ENCODE measurements at places on chromosomes 12 and 14. TPM values are rescaled to one million over a fixed set of nuclear protein-coding genes. Genes with fewer than 3 reads are reported as not detected.
A peak's percentile ranks its signal among the peaks of the same experiment; 100 is the strongest.

B3GNT4 gene
- total RNA-seq, result 0.38 TPM

PMCH gene
- not detected for total RNA-seq

CLEC6A gene
- total RNA-seq, result not detected

TSHR gene
- not detected for total RNA-seq

CACNA2D4 gene
- total RNA-seq, result 0.28 TPM

ADGRD1 gene
- 1.7 TPM for total RNA-seq

GPRC5D gene
- not detected for total RNA-seq

RNASE7 gene
- total RNA-seq, result not detected

IAPP gene
- not detected for total RNA-seq

NID2 gene
- total RNA-seq, result 80.8 TPM

GRCh38 chr14:91754819-91755218 lies 22.9 kb upstream of the CATSPERB start:
- peaks cover 13% of the 10 kb centered on the region for H3K4me1 ChIP-seq
- H3K27ac ChIP-seq, result no peak overlapping the region
- H3K27me3 ChIP-seq, result peaks cover 2% of the 10 kb centered on the region
- H3K36me3 ChIP-seq, result no peaks in the 10 kb centered on the region

DNA sequence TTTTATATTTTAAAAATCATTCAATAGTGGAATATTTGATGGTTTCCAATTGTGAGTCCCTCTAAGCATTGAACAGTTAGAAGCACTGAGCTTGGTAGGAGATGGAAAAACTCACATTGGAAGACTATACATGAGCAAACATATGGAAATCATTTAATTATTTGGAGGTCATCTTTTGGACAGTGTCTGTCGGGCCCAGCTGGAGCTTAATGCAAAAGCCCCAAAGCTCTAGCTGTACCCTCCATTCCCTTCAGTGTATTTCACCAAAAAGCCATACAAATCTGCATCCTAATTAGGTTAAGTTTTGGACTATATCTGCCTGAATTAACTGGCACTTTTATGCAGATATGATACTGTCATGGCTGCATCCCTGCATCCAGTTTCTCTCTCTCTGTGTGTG lies 365.7 kb downstream of the FLRT2 start:
- peaks cover 6% of the 10 kb centered on the region for H3K4me1 ChIP-seq
- no peak overlapping the region for H3K4me3 ChIP-seq
- peaks cover 1% of the 10 kb centered on the region for H3K27me3 ChIP-seq
- DNase-seq, result no peak

DNA sequence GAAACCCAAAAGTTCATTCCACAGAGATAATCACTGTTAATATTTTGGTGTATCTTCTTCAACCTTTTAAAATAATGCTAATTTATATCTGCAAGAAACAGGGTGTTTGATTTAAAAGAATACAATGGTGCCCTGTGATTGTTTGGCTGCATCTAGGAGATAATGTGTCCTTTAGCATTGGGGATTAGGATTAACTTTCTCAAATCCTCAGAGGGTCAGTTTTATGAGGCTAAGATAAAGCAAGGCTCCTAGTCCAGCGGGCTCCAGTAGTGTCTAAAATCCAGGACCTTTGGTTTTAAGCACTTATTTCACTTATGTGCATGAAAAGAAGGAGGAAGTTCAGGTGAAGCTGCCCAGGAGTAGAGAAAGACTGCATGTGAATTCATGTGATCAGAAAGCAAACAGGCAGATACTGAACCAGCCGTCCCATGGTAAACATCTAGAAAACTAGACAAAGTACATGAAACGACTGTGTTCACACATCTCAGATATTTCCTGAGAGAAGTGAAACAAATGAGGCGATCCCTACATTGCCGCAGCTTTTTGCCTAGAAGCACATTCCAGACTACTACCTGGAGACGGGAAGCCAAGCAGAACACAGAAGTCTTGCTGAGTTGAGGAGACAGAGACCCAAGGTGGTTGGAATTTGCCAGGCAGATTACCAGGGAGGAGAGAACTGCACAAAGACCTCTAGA lies 129.1 kb upstream of the MAX start:
- H3K4me3 ChIP-seq, result no peak overlapping the region
- H3K36me3 ChIP-seq, result no peaks in the 10 kb centered on the region
- peaks cover 2% of the 10 kb centered on the region for H3K27me3 ChIP-seq
- no peak overlapping the region for H3K27ac ChIP-seq
- no peak for DNase-seq

DNA sequence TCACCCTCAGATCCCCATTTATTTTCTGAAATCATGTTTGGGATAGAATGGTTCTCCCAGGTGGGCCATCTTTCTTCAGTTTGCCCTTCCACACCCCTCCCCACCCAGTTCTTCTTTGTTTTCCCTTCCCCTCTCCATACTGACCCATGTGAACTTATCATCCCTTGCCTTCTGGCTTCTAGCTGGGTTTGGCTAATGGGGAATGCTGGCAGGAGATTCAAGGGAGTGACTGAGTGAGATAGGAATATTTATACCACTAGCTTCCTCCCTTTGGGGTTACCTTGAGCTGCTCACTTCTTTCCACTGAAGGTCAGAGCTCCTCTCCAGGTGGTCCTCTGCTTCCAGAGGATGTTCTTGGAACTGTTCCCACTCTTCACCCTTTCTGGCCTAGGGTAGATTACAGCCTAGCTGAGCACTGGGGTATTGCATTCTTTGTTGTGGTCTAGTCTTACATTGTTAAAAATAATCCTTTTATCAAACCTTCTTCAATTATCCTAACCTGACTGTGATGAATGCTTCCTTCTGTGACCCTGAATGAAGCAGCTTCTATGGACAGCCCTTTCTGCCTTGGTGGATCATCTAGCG lies 88.3 kb upstream of the ATP2B1 start:
- peaks cover 5% of the 10 kb centered on the region for H3K27me3 ChIP-seq
- no peak for DNase-seq
- no peaks in the 10 kb centered on the region for H3K36me3 ChIP-seq
- H3K4me3 ChIP-seq, result no peak overlapping the region

- no peaks in the 10 kb centered on the region for H3K27me3 ChIP-seq
- H3K36me3 ChIP-seq, result peaks cover 6% of the 10 kb centered on the region
- H3K4me3 ChIP-seq, result no peak overlapping the region
- H3K27ac ChIP-seq, result peak overlapping the region; percentile 30
- H3K4me1 ChIP-seq, result peaks cover 33% of the 10 kb centered on the region
Measured at GRCh38 chr12:96150442-96150841, 43.7 kb upstream of the ELK3 start.

- no peak for DNase-seq
- no peak overlapping the region for H3K27ac ChIP-seq
- H3K4me1 ChIP-seq, result no peaks in the 10 kb centered on the region
- no peak overlapping the region for H3K4me3 ChIP-seq
- H3K36me3 ChIP-seq, result no peaks in the 10 kb centered on the region
- H3K27me3 ChIP-seq, result no peaks in the 10 kb centered on the region
Measured at GRCh38 chr12:40055228-40055579, 50.7 kb downstream of the SLC2A13 start.

- no peaks in the 10 kb centered on the region for H3K27me3 ChIP-seq
- peaks cover 4% of the 10 kb centered on the region for H3K36me3 ChIP-seq
- no peak overlapping the region for H3K4me3 ChIP-seq
- no peak for DNase-seq
- H3K27ac ChIP-seq, result no peak overlapping the region
Measured at GRCh38 chr12:106855221-106855758, 80.8 kb downstream of the RIC8B start.

GRCh38 chr14:22896356-22896755 lies 13.3 kb downstream of the REM2 start:
- peaks cover 18% of the 10 kb centered on the region for H3K36me3 ChIP-seq
- no peaks in the 10 kb centered on the region for H3K27me3 ChIP-seq
- H3K4me3 ChIP-seq, result no peak overlapping the region
- no peak overlapping the region for H3K27ac ChIP-seq

DNA sequence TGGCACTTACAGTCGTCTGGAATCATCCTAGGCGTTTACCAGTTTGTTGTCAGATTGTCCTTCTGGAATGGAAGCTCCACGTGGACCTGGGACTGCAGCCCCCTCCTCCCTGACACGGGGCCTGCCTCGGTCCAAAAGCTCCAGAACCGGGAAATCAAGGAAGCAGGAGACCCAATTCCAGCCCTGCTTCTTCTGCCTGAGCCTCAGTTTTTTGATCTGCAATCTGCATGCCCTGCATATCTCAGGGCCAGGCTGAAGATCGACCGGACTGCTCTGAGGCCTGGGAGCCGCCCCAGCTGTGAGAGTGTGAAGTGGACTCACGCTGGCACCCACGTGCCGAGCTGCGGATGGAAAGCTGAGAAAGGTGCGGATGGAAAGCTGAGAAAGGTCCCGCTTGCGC lies 98.6 kb downstream of the SETD3 start:
- no peak overlapping the region for H3K4me3 ChIP-seq
- peaks cover 5% of the 10 kb centered on the region for H3K27me3 ChIP-seq
- no peak overlapping the region for H3K27ac ChIP-seq

GRCh38 chr12:131611416-131612091 lies 99.3 kb upstream of the SFSWAP start:
- H3K27ac ChIP-seq, result no peak overlapping the region
- H3K36me3 ChIP-seq, result no peaks in the 10 kb centered on the region
- no peak for DNase-seq
- H3K4me3 ChIP-seq, result no peak overlapping the region

DNA sequence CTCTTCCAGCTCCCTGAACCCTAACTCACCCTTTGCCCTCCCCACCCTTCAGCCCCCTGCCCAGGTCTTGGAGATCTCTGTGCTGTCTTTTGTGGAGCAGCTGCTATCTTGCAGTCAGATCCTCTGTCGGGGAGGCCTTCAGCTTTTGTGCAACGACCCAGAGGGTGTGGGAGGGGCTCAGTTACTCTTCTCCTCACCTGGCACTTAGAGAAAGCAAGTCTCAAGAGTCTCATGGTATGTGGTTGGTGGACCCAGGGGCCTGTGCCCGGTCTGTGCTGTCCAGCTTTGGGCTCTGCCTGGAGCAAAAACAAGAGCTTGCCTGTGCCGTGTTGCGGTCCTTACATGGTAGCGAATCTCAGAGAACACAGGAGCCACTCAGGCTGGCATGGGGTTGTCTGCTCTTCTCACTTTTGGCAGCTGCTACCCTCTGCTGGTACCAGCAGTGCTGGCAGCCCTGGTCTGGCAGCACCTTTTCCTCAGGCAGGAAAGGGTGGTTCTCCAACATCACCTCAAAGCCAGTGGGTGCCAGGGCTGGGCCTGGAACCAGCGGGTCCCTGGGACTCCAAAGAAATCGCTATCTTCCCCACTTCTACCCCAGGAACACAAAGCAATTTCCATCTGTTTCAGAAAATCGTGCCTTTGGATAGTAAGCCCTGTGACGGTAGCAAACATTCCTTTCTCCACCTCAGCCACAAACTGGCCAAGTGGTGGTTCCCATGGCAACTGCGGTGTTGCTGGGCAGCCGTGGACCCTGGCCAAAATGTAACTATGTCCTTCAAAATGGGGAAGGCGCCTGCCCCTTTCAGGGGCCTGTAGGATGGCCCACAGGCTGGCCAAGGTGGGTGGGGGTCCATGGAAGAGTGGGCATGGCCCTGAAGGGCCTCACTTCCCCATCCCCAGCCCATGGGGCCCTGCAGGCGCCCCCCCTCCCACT lies 90.0 kb downstream of the RIN3 start:
- H3K4me3 ChIP-seq, result no peak overlapping the region
- no peaks in the 10 kb centered on the region for H3K36me3 ChIP-seq
- DNase-seq, result no peak

DNA sequence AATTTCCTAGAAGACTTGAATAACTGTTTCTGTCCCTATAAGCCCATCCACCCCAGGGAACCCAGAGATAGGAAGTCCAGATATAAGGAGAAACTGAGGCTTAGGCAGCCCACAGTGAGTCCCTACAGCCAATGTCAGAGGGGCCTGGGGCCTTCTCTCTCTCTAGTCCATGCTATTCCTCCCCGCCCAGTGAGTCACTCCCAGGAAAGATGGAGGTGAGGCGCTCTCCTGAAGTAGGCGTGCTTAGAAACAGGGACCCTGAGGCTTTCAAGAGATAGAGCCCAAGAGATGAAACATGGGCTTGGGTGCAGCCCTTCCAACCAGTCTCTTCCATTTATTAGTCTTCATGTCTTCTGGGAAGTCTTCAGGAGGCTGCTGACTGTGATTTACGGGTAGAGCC lies 2.3 kb upstream of the SMUG1 start:
- peaks cover 21% of the 10 kb centered on the region for H3K27me3 ChIP-seq
- no peak for DNase-seq
- no peak overlapping the region for H3K27ac ChIP-seq
- no peaks in the 10 kb centered on the region for H3K4me1 ChIP-seq
- H3K36me3 ChIP-seq, result no peaks in the 10 kb centered on the region

DNA sequence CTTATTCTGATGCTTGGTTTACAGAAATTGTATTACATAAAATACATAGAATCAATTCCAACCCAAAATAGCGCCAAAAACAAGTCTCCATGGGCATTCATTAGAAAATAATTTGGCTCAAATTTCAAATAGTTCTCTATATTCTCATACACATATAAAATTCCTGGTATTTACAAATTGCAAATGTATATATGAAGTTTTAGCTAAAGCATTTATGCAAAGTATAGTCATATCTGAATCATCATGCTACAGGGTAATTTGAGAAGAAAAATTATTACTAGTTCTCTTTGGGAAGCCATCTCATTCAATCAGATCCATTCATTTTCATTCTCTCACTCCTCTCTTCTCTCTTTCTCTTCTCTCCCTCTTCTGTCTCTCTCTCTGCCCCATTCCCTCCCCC lies 257.8 kb downstream of the DPF3 start:
- H3K4me3 ChIP-seq, result no peak overlapping the region
- no peaks in the 10 kb centered on the region for H3K4me1 ChIP-seq
- peaks cover 4% of the 10 kb centered on the region for H3K36me3 ChIP-seq

- H3K4me3 ChIP-seq, result no peak overlapping the region
- no peaks in the 10 kb centered on the region for H3K27me3 ChIP-seq
- H3K4me1 ChIP-seq, result peaks cover 13% of the 10 kb centered on the region
Measured at GRCh38 chr14:44736326-44736725, 225.4 kb downstream of the KLHL28 start.

- DNase-seq, result no peak
- peaks cover 2% of the 10 kb centered on the region for H3K4me1 ChIP-seq
- no peaks in the 10 kb centered on the region for H3K36me3 ChIP-seq
- H3K27ac ChIP-seq, result no peak overlapping the region
- H3K27me3 ChIP-seq, result peaks cover 14% of the 10 kb centered on the region
Measured at GRCh38 chr14:105495101-105495989, 4.3 kb downstream of the TEDC1 start.

DNA sequence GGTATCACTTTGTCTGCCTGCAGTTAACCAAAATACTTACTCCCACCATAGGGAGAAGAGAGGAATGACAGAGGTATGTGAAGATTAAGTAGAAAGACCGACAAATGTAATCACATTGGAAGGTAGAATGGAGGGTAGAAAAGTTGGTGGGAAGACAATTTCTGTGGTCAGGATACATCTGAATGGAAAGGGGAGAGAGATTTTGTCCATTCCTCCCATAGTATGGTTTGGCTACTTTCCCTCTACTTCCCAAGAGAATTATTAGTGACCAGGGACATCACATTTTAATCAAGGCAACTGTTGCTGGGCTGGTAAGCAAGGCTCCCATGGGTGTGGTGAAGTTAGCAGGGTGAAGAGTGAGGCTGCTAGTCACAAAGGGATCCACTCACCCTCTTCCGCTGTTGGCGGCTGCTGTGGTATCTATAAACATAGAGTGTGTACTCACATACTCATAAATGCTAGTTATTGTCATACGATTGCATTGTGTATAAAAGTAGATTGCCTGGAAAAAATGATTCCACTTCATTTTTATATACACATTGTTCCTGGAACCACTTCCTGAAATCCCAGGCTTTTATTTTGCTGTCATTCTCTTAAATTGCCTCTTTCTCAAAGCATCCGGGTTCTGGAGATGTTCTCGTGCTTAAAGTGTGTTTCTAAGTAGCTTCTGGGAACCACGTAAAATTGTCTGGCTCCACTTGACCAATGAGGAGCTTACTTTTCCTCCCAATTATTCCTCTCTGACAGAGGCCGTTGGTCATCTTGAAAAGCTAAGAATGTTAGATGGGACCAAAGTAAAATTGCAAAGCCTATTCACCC lies 413.1 kb downstream of the ZFP36L1 start:
- peaks cover 4% of the 10 kb centered on the region for H3K27me3 ChIP-seq
- no peaks in the 10 kb centered on the region for H3K36me3 ChIP-seq
- peak overlapping the region; percentile 28 for H3K27ac ChIP-seq
- no peak for DNase-seq
- peaks cover 53% of the 10 kb centered on the region for H3K4me1 ChIP-seq
- no peak overlapping the region for H3K4me3 ChIP-seq

Data from endothelial cell (in vitro differentiated cells).